Activated CD8-positive, alpha-beta T cell treated with anti-CD3 and anti-CD28 coated beads for 36 hours (primary cell): ENCODE measurements at places on chromosomes 13 and 19. TPM values are rescaled to one million over a fixed set of nuclear protein-coding genes. Genes with fewer than 3 reads are reported as not detected.

The NAPSA gene
- 18.3 TPM for total RNA-seq

The SKA3 gene
- 41.5 TPM for total RNA-seq

The PPM1N gene
- 3.7 TPM for total RNA-seq

The SLC17A7 gene
- 0.23 TPM for total RNA-seq

The KIRREL2 gene
- 1.4 TPM for total RNA-seq

The KCNJ14 gene
- total RNA-seq, result 1.3 TPM

DNA sequence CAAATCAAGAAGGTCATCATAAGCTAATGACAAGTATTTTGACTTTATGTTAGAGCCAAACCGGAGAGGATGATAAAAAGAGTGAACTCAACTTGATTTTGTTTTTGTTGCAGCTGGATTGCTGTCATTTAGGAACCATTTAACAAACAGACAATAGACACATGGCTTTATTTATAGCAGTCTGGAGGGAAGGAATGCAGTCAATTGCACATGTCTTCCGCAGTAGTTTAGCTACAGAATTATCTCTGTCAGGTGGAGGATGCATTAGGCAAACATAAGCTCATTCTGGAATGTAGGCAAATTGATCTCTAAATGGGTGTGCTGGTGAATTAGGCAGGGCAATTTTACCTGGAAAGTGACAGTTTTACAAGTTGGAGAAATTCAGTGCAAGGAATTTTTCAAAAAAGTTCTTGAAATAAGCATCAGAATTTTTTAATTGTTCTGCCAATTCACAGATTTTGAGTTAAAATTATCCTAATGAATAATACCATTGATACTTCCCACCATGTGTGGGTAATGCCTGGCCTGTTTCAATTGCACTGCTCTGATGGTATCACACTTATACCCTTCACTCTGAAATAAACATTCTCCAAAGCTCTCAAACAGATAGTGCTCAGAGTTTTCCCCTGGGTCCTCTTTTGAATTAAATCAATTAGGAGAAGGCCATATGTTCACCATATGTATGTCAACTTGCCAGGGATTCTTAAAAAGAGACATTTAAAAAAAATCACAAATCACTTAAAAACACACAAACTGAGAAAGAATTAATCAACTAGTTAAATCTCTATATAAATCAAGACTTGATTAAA is 318.3 kb downstream of the NDFIP2 start:
- DNase-seq, result no peak

GRCh38 chr13:74154981-74155380 is 20.8 kb upstream of the KLF12 start:
- DNase-seq, result no peak

GRCh38 chr19:40191836-40192646 is 815 bp downstream of the MAP3K10 start:
- peak; percentile 44 for DNase-seq

DNA sequence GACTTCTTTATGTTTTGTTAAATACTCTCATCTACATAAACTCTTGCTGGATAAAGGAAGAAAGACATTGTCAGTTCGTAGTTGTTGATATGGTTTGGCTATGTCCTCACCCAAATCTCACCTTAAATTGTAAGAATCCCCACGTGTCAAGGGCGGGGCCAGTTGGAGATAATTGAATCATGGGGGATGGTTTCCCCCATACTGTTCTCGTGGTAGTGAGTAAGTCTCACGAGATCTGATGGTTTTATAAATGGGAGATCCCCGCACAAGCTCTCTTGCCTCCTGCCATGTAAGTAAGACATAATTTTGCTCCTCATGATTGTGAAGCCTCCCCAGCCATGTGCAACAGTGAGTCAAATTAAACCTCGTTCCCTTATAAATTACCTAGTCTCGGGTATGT is 3.6 kb downstream of the ADGRE1 start:
- DNase-seq, result peak; percentile 74

DNA sequence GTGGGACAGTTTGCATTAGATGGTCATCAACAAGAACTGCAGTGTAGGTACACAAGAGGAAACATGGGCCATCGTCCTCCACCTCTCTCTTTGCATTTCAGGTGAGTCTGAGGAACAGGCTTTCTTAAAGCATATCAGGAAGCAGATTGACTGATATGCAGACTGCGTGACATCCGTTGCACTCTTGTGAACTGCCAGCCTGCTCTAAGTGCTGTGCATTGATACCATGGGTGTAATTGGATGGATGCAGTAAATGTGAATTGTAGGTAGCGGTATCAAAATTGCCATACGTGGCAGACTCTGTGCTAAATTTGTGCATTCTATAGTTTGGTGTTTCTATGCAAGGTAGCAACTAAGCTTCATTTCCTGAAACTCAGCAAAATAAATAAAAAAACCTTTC is 1008.3 kb downstream of the EFNB2 start:
- no peak for DNase-seq

- peak; percentile 54 for DNase-seq
Measured at GRCh38 chr19:2055931-2056836, 5.1 kb upstream of the MKNK2 start.

- no peak for DNase-seq
Measured at GRCh38 chr19:45071969-45072790, 4.1 kb downstream of the ZNF296 start.

GRCh38 chr13:62387647-62388046 is 972.0 kb upstream of the PCDH20 start:
- no peak for DNase-seq

DNA sequence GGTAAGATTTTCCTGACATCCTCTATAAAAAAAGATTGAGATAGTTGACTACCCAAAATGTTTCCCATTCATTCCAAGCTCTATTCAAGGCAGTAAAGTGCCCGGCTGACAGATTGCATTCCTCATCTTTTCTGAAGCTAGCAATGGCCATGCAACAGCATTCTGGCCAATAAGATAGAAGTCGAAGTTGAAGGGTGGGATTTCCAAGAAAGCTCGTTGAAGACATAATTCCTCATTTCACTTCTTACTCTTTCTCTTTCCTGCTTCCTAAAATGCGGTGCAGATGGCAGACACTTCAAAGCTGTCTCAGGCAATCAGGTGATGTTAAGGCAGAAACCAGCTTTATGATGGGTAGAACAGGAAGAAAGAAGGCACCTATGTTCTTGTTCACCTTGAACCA is 13.4 kb upstream of the ALOX5AP start:
- DNase-seq, result no peak

DNA sequence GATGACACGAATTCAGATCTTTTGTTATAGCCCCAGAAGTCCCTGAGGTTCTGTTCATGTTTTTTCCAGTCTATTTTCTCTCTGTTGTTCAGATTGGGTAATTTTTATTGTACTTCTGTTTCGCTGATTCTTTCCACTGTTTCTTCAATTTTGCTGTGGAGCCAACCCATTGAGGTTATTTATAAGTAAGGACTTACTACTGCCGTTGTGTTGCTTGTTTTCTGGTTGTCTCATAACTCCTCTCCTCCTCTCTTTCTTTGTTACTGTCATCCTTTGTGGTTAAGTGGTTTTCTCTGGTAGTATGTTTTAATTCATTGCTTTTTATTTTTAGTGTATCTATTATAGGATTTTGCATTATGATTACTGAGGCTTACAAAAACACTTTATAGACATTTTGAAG is 48.7 kb upstream of the GAS6 start:
- DNase-seq, result no peak

DNA sequence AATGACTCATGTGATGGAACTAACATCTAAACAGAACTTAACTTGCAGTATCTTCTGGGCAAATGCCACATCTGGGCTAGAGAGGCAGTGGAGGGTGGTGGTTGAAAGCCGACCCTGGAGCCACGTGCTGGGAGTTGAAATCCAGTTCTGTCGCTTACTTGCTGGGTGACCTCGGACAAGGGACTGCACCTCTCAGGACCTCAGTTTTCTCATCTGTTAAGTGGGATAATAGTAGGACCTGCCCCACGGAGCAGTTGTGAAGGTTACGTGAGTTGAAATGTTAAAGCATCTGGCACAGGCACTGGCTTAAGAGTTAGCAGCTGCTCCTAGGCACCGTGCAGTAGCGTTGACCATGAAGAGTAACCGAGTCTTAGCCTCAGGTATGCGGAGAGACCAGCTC is 76.1 kb downstream of the SIPA1L3 start:
- DNase-seq, result no peak

- no peak for DNase-seq
Measured at GRCh38 chr13:110396913-110397381, 89.9 kb downstream of the COL4A2 start.

DNA sequence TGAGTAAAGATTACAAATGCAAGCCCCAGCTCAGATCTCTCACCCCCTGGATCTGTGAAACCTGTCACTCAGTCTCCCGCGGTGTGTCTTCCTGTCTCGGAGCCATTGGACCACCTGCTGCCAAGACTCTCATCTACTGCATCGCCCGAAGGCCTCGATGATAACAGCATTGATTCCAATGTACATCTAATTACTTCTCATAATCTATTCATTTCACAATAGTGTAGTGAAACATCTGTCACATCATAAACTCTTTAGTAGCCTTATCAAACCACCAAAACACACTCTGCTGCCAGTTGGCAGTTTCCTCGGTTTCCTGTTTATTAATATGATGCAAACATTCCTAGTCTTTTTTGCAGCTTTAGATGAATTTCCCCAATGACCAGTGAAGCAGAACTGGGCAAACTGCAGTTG is 220.3 kb downstream of the POU4F1 start:
- DNase-seq, result no peak

DNA sequence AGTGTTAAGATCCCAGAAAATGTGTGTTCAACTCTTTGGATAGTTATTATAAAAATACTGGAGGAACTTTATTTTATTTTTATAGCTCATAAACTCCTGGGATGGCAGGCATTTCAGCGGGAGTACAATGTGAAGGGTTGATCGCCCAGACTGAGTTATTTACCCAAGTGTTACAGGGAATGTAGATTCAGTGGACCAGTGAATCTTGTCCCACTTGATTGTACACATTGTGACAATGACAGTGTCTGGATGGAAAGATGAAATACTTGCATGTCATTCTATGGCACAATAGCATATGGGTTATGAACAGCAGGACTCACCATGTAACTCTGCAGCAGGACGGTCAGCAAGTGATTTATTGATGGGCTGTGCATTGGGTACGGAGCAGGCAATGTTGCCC is 20.3 kb downstream of the OLFM4 start:
- no peak for DNase-seq

DNA sequence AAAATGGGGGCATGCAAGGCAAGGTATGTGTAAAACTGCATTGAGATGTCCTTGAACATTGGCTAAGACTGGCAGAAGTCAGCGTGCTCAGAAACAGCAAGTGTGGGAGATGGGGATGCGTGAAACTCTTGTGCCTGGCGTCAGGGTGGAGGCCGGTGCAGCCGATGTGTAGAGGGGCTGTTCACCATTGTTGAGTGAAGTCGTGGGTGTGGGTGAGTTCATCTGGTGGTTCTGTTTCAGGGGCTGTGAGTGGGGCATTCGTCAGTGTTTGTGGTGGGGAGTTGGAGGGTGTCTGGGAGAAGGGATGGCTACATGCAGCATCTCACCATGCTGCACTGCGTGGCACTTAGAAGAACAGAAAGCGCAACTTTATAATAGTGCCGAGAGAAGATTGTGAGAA is 11.4 kb upstream of the MIA start:
- peak; percentile 63 for DNase-seq

GRCh38 chr19:18491995-18492953 is 29.6 kb downstream of the ELL start:
- no peak for DNase-seq

DNA sequence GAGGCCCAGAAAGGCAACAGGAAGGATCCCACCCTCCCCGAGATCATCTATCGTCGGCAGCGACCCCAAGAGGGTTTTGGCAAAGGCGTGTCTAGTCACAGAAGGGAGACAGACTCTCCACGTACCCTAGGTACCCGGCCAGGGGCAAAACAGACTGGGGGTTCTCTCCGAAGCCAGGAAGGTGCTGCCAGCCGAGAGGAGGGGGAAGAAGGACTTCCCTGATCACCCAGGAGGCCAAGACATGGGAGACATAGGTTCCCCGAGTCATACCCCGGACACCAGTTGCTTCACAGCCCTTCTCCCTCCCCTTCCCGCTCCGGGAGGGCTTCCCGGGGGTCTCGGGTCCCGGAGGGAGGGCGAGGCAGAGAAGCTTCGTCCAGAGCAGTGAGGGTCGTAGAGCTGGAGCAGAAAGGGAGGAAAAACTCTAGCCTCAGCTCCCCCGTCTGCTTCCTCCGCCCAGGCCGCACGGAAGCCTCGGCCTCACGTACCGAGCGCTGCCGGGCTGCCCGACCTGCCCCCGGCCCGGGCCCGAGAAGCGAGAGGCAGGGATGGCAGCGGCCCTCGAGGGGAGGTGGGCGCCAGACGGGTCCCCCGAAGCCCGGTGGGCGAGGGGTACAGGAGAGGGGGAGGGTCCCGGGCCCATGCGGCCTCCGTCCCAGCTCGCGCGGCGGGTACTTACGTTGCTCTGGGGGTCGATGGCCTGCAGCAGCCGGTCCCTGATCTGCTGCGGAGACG is 644 bp downstream of the MED26 start:
- DNase-seq, result peak; percentile 49

GRCh38 chr19:39423258-39424086 is 11.0 kb downstream of the PLEKHG2 start:
- DNase-seq, result no peak

DNA sequence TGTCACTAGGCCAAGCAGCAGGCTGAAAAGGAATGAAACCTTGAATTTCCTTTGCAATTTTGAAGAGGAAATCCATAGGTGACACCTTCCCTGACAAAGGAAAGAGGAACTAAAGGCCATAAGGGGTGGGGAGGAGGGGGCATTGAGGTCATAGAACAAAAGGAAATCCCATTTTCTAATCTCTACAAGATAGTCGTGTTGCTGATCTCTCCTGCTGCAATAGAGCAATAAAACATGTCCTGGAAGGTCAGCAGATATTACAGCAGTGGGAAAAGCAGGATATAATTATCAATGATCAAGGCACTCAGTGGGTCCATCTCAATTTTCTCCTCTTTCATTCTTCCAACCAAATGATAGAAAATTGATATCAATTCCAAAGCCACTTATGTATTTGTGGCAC is 20.3 kb upstream of the RAP2A start:
- DNase-seq, result no peak

DNA sequence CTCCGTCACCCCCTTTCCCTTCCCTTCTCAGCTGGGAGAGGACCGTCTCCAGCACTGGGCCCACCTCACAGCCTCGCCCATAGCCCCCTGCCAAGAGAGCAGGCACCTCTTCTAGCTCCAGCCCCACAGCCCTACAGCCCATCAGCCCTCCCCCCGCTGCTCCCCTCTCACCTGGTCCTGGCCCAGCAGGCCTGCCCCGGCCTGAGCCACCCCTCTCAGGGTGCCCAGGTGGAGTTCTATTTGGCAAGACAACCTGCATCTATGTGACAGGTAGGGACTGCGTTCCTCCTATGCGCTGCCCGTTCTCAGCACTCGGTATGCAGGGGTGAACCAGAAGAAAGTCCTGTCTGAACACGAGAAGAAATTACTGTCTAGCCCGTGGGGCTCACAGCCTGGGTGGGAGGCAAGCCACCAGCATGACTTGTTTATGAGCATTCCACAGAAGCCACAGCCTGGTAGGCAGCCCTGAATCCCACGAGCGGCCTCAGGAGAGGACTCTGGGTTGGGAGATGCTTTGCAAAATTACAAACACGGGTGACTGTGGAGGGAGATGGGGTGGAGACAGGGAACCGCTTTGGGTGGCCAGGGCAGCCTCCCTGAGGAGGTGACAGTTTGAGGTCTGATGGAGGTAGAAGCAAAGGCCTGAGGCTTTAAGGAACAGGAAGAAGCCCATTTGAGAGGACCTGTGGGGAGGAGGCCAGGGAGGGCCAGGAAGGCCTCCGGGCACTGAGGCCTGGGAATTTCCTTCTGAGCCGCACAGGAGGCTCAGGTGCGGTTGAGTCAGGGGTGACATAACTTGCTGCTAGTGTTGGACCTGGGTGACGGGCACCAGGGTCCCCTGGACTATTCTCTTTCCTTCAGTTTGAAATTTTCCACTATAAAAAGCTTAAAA is 1.2 kb upstream of the PLEKHF1 start:
- DNase-seq, result no peak
